ENCODE measurements at places on chromosomes 11 and 22. TPM values are rescaled to one million over a fixed set of nuclear protein-coding genes. Genes with fewer than 3 reads are reported as not detected.
A peak's percentile ranks its signal among the peaks of the same experiment; 100 is the strongest.

DNA sequence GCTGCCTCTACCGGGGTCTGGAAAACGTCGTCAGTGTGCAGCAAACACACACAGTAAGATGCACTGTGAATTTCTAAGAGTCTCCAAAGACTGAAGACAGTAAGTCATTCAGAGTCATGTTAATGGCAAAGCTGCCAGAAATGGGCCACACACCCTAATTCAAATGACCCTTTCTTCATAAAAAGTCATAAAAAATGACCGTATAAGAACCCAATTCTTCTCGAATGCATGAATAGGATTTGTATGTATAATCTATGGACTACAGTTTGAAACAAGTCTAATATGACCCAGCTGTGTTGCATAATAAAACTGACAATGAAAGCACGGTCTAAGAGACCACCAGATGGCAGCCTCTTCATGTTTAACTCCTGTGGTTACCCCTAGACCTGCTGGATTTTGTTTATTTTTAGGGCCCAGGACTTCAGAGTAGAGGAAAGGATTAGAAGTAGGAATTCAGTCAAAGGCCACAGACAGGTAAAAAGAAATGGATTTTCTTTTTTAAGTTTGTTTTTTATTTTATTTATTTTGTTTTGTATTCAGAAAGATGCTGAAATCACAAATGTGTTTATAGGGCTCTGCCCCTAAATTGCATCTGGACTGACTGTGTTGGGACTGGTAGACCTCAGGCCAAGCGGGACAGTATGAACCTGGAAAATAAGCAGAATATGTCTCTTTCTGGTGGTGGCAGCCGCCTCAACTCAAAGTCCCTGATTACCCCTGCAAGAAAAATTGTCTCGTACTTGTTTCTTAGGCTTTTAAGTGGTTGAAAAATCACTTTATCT, 32.1 kb upstream of the SLC5A12 start:
- DNase-seq, result peak; percentile 13

The DMC1 gene
- total RNA-seq, result 3.2 TPM

The OR4A15 gene
- total RNA-seq, result not detected

The OR5M3 gene
- total RNA-seq, result not detected

GRCh38 chr11:35142481-35143075, 3.6 kb downstream of the CD44 start:
- no peak for DNase-seq
